MM.1S (cell line): ENCODE measurements at places on chromosomes 3 and 15.
A peak's percentile ranks its signal among the peaks of the same experiment; 100 is the strongest.

- no peak for DNase-seq
Observed at GRCh38 chr15:80768158-80768557, 11.0 kb upstream of the CEMIP start.

- DNase-seq, result no peak
Observed at GRCh38 chr3:37730825-37731224, 130.9 kb upstream of the CTDSPL start.

GRCh38 chr15:70327856-70328678, 230.3 kb upstream of the TLE3 start:
- peak; percentile 48 for DNase-seq

- DNase-seq, result no peak
Observed at GRCh38 chr15:34841262-34841725, 45.9 kb upstream of the ACTC1 start.

DNA sequence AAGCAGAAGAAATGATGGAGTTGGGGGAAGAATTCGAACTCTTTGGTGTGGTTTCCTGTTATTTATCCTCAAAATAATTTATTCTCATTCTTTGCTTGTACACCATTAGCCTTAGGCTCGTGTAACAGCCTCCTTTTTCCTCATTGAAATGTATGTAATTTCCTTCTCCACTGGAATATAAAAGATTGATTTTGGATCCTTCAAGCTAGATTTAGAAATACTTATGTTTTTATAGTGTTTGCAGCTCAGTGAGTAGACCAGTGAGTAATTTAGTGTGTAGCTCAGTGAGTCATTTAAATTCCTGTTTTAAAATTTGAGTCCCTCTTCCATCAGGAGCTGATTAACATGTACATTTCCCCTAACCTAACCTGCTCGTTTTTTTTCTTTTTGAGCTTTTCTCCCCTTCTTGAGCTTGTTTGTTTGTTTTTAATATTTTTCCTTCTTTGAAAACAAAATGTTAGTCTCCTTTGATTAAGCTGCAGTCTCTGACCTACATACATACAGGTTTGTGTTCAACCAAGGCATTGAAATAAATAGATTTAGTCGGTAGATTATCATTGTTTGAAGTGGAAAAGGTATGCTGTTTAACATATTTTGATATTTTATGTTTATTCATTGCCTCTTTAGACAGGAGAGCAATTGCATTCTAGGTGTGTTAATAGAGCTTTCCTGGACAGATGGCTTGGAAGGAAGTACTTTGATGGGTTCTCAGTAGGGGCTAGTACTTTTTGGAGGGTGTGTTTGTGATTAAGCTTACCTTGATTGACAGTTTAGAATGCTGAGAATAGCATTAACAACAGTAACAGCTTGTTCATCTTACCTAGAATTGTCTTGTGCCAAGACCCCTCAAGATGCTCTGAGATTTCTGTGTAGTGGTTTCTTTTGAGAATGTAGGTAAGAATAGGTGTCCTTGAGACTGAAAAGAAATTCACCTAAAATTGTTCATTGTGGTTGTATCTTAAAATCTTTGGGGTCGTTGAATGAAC, 5.9 kb downstream of the USP3 start:
- no peak for DNase-seq

DNA sequence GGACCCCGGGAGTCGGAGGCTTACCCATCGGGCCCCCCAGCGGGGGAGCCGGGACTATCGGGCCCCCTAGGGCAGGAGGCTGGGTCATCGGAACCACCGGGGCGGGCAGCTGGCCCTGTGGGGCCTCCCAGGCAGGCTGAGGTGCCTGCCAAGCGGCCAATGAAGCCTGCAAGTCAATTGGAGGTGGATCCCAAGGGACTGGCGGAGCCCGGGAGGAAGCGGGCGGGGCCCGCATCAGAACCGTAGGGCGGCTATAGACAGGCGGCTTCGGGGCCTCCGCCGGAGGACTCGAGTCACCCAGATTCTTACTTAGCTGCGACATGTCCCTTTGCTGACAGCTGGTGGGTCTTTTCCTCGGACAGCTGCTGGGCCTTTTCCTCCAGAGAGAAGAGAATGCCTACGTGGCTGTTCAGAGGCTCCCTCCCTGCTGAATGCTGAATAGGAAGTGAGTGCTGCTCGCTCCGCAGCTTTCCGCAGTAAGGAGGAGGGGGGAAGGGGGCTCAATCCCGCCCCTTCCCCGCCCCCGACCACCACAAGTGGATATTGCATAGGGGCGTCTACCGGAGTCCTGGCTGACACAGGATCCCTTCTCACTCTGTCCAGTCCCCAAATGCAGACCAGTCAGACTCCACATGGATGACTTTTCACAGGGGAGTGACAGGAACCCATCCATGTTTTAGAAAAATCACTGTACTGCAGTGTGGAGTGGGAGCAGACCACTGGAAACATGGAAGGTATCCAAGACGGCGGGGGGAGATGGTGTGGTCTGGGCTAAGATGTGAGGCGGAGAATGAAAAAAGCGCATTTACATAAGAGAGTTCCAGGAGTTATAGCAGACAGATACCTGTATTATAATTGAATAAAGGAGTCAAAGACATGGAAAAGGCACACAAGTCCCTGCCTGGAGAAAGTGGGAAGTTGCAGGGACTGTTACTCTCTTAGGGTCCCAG, at the start of gene MAGEL2:
Gene MAGEL2 (minus strand): TSS at position 447 of the 950 bp plus-strand sequence. CDS start 125 bp downstream, at position 322.
- no peak for DNase-seq
